Mucosa of gallbladder (tissue), 1 donor: ENCODE measurements at places on chromosomes 6 and 20. TPM values are rescaled to one million over a fixed set of nuclear protein-coding genes. Genes with fewer than 3 reads are reported as not detected.

GRCh38 chr6:143615785-143616184 is 62.0 kb upstream of the PHACTR2 start:
- DNase-seq, result no peak

DNA sequence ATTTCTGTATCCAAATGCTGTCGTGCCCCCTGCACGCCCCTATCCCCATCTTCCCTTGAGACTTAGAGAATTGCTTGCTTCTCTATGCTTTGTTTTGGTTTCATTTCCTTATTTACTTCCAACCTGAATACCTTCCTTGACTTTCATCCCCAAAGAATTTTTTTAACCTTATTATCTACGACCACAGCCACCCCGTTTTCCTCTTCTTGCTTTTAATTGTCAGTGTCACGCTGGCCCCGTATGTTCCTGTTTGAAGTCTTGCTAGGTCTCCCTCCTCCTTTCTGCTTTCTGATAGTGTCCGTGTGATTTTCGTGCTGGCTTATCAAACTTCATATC is 40.1 kb downstream of the RNF217 start:
- DNase-seq, result no peak

DNA sequence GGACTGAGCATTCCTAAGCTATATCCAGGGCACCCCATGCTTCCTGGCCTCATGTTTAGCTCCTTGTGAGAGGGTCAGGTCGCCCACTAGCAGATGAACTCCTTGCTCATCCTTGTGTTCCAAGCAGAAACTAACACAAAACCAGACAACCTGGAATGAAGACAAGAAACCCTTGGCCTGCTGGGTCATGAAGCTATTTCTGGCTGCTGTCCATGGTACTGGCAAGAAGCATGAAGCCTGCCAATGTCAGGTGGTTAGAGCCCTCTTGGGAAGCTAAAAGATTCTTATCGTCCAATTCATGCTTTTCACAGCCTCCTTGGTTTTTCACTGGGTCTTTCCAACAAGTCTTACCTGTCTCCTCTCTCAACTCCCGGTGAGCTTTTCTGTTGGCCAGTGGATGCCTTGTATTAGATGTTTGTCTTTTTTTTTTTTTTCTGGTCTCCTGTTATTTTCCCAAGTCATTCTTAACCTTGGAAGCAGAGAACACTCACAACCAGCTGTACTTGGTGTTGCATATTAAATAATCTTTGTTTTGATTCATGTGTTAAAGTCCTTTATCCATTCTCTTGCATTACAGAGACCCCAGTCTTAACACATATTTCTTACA is 180.3 kb downstream of the ANKRD60 start:
- peak; percentile 34 for DNase-seq

DNA sequence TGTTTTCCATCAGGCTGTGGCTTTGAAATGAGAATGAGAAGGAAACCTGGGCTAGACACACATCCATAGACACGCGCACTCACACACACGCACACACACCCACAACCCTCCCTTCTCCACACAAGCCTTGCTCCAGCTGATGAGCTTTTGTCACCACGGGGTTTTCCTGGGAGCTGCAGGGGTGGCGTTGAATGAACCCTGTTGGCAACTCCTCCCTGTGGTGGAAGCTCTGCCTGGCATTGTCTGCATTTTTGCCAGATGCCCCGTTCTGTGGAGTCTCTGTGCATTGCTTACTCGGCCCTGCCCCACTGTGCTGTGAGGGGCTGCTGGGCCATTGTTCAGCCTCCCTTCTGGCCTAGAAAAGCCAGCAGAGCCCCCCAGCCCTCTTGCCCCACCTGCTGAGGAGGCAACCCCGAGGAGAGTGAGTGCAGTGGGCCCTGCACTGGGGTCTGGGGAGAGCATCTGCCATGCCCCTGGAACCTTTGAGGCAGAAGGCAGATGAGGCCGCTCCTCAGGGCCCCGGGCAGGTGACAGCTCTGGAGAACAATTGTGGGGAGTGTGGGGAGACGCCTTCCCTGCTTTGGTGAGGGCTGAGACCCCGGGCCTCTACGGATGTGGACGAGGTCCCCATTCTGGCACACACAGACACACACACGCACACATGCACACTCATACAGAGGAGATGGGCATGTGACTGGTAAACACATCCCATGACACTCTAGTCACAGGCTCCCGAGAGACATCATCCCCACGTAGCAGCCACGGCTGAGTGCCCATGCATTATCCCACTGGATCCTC is 9.9 kb downstream of the ADIG start:
- no peak for DNase-seq

DNA sequence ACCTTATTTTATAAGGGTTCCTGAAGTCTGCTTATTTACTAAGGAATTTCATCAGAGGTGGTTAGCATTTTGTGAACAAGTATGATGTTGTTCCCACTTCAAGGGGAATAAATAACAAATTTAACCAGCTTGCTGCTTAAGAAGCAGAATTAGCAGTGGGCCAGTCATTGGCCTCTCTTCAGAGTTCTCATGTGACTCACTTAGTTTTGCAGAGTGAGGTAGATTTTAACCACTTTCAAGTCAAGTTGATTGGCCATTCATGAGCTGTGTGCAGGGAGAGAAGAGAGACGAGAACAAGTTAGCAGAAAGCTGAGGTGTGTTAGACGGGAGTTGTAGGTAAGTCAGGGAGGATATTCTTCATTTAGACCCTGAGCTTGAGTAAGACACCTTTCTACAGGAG is 18.1 kb downstream of the TOP1 start:
- no peak for DNase-seq

- DNase-seq, result no peak
Measured at GRCh38 chr6:14016935-14017625, 92.3 kb downstream of the RNF182 start.

- no peak for DNase-seq
Measured at GRCh38 chr6:118965371-118965770, 30.4 kb upstream of the MCM9 start.

- DNase-seq, result peak; percentile 76
Measured at GRCh38 chr6:1396952-1397868, 7.8 kb downstream of the FOXF2 start.

DNA sequence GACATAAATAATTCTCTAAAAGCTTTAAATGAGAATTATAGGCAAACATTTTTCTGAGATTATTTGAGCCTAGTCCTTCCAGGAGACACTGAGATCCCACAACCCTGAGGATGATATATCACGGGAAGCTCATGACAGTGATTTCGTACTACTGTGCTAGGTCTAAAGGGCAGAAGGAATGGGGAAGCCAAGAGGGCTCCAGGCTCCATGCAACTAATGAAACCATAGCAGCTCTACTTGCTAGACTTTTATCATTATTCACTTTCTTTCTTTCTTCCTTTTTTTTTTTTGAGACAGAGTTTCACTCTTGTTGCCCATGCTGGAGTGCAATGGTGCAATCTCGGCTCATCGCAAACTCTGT is 57.3 kb upstream of the SGK1 start:
- no peak for DNase-seq

GRCh38 chr6:21953831-21954801 is 342.7 kb downstream of the PRL start:
- DNase-seq, result peak; percentile 20

DNA sequence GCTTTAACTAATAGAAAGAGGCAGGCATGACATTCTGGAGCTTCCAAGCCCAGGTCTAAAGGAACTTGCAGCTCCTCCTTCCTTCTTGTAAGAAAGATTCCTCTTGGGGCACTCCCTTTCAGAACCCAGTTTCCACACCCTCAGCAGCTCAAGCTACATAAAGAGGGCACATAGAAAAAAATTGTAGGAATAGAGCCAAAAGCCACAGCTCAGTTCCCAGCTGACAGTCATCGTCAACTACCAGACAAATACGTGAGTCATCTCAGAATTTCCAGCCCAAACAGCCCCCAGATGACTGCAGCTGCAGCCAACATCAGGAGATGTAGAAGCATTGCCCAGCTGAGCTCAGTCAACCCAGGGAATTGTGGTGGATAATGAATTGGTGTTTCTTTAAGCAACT is 349.8 kb upstream of the ARID1B start:
- no peak for DNase-seq

GRCh38 chr6:112592159-112592558 is 245.0 kb downstream of the RFPL4B start:
- DNase-seq, result no peak

GRCh38 chr20:10924644-10925201 is 250.9 kb upstream of the JAG1 start:
- no peak for DNase-seq

GRCh38 chr20:16106191-16106849 is 466.9 kb downstream of the KIF16B start:
- no peak for DNase-seq

- no peak for DNase-seq
Measured at GRCh38 chr6:46626228-46626909, 26.2 kb downstream of the CYP39A1 start.

- DNase-seq, result no peak
Measured at GRCh38 chr20:34618676-34619075, 58.2 kb downstream of the PIGU start.

DNA sequence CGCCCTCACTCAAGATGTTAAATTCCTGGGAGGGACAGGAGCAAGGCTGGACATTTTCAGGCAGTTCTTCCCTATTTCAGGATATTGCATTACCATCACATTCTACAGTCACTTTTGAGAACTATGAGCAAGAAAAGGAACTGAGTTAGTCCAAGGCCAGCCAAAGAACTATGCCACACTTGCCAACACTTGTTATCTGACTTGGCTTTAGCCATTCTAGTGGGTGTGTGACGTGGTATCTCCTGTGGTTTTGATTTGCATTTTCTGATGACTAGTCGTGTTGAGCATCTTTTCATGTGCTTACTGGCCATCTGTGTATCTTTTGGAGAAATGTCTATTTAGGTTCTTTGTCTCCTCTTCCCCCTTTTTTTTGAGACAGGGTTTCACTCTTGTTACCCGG is 12.0 kb downstream of the XRN2 start:
- no peak for DNase-seq

DNA sequence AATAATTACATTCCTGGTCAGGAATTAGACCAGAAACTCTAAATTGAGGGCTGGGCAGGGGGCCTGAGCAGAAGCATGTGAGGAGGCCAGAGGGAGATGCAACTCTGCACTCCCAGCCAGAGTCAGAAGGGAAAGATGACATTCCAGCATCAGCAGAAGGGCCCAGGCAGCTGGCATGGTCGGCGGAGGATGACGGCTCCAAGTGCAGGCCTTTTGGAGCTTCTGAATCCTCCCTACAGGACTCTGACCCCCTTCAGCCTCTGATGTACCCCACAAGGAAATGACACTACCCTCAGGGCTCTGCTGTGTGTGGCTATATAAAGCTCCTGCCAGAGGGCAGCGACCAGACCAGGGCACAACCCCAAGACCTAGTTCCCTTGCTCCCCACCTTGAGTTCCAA is 1.9 kb downstream of the LRFN2 start:
- DNase-seq, result no peak

- DNase-seq, result no peak
Measured at GRCh38 chr6:4560221-4561077, 215.8 kb upstream of the CDYL start.

DNA sequence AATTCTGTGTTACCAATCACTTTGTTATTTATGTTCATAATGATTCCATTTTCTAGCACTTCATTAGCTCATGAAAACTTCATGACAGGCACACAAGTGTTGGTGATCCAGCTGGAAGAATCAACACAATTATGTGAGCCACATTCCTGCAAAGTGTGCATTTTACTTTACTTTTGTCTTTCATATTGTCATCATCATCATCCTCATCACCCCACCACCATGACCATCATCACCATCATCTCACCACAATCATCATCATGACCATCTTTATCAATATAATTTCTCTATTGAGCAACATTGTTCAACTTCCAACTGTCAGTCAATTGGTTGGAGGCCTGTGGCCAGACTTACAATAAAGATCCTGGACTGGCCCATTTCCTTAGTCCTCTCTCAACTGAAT is 159.4 kb upstream of the PRSS16 start:
- no peak for DNase-seq

DNA sequence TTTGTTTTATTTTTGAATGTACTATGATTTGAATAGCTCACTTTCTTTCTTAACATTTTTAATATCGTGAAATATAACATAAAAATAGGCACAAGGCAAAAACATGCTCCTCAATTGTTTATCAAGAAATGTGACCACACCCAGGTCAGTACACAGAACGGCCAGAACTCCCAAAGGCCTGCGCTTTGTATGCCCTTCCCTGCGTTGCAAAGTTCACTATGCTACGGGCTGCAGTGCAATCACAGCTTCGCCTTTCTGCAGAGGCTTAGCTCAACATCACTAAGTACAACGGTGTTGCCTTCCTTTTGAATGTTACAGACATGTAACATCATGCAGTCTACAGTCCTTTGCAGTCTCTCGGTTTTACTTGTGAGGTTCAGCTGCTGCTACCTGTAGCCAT is 333.4 kb downstream of the THBS2 start:
- no peak for DNase-seq

- DNase-seq, result no peak
Measured at GRCh38 chr20:48461091-48461734, 366.6 kb downstream of the PREX1 start.

DNA sequence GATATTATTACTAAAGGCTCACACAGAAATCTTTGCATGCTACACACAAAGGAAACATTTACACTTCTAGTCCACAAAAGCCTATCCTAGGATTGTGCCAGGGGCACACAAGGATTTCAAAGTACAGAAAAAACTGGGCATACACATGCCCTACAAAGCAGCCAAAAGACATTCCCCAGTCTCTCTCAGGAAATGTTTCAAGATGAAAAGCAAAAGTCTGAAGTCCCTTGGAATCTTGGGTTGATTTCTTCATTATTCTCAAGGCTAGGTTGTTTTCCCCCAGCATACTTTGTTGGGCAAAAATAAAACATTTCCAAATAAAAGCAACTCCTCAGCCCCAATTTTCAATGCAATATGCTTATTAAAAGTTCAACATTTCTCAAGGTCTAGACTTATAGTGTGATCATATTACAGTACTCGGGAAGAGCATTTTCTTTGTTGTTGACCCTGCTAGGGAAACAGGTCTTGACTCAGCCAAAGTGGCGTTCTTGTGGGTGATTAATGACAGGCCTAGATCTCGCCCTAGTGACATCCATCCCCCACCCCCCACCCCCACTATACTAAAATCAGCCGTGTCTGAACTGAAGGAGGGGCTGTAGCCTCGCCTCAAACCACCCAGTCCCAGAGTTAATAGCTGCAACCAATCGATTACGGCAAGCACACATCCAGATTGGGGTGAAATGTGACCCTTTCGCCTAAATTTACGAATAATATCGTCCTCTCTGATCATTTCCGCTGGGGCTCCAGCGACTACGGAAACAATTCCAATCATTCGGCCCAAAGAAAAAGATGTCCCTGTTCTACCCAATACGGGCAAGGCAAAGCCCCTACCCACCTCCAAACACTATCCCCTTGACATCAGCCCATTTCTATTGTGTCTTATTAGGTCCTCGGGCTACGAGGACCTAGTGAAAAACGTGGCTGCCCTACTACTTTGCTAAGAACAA is 1.4 kb downstream of the AKIRIN2 start:
- DNase-seq, result no peak

DNA sequence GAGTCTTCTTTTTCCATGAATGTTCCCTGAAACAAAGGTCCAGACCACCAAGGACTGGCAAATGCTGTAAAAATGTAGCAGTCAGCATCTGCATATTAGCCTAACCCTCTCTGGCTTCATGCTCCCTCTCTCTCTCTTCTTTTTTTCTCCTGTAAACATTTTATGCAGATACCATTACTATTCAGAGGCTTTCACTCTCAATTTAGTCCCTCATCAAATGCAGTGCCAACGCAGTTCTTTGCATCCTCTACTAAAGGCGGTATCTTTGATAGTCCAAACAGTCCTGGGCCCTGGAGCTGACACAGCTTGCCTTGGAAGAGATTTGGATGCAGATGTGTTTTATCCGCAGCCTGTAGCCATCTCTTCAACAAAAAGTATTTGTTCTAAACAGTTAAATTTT is 167.1 kb upstream of the MMS22L start:
- DNase-seq, result no peak

Gene OR2H1
- total RNA-seq, result not detected

Gene INSM1
- total RNA-seq, result not detected

Gene TRDN
- total RNA-seq, result 0.23 TPM

Gene BANF2
- not detected for total RNA-seq
